Renal cortex interstitium (tissue), 15 donors: ENCODE measurements at places on chromosomes 4 and X. TPM values are rescaled to one million over a fixed set of nuclear protein-coding genes. Genes with fewer than 3 reads are reported as not detected.

SORBS2 gene
- 86.9 TPM for polyA plus RNA-seq

GLUD2 gene
- polyA plus RNA-seq = 5.5 TPM

- DNase-seq = peak; percentile 83
Measured at GRCh38 chr4:81405900-81406401, 65.8 kb downstream of the RASGEF1B start.

- peak; percentile 32 for DNase-seq
Measured at GRCh38 chr4:121070696-121071639, 1.4 kb downstream of the NDNF start.

- DNase-seq = no peak
Measured at GRCh38 chr4:144659447-144659846, 13.5 kb downstream of the HHIP start.

ZFP92 gene
- polyA plus RNA-seq = 1.5 TPM

GRCh38 chr4:158721680-158722079, 1.5 kb downstream of the PPID start:
- no peak for DNase-seq

MAGEA12 gene
- not detected for polyA plus RNA-seq

ARAP2 gene
- 8.4 TPM for polyA plus RNA-seq

GRCh38 chr4:84258905-84259830, 239.9 kb downstream of the NKX6-1 start:
- no peak for DNase-seq

GRCh38 chrX:86103061-86103460, 45.2 kb upstream of the DACH2 start:
- no peak for DNase-seq

DNA sequence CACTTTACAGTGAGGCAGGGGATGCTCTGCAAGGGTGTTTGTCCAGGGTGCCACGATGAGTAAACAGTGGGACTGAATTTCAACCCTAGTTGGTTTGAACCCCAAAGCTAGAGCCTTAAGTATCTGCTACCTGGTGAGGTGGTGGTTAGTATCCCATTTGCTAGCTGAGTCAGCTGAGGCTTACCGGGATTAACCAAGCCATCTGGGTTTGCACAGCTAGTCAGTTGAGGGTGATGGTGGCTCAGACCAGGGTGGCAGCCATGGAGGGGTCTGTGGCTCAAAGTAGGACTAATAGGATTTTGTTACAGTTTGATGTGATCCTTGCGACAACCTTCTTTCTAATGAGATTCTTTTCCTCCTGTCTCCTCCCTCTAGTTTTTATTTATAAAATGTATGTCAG, 1.9 kb downstream of the EVC start:
- DNase-seq = no peak

GRCh38 chr4:150079081-150079581, 886 bp downstream of the DCLK2 start:
- peak; percentile 41 for DNase-seq

SMIM43 gene
- polyA plus RNA-seq = 0.62 TPM

- DNase-seq = peak; percentile 12
Measured at GRCh38 chr4:23734000-23734399, 155.8 kb downstream of the PPARGC1A start.

DNA sequence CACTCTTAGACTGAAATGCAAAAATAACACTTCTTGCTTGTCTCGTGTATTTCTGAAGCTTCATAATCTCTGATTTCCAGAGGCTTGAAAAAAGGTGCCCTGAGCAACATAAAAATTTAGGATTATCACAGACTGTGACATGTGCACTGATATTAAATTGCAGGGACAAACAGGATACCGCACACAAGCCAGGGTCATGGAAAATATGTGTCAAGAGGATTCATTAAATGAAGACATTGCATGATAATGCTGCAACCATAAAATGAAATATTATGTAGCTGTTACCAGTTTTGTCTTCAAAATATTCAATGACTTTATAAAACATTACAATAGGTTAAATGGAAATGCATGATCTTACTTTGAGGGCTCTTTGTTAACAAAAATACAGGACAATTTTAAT, 328.0 kb downstream of the KCTD8 start:
- DNase-seq = no peak

GRCh38 chr4:1506956-1507721, 100.9 kb upstream of the NKX1-1 start:
- no peak for DNase-seq

DNA sequence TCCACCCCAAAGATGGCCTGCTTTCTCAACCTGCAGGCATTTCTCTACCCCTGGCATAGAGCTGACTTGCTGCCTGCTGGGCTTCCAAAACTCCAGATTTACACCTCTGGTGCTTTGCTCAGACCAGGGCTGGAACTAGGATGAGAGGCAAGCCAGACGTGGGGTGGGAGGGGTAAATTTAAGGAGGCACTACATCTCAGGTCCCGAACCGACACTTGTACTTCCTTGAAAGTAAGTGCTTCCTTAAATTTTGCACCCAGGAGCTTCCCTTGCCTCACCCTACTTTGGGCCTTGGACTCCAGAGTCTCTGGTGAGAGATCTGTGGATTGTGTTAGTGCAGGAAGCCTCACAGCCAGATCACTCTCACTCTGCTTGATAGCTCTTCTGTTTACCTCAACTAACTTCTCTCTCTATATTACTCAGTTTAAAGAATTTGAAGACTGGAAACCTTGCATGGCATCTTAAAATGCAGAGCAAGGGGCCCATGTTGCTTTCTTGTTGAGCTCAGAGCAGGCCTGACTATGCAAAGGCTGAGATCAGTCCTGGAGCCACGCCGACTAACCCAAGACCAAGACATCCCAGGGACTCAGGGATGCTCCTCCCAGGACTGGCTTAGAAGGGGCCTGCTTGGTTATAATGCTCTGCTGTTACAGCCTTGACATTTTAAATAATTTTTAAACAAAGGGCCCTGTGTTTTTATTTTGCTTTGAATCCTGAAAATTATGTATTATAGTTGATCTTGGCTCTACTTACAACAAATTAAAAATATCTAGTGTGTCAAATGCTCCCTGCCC, 145.0 kb upstream of the LEF1 start:
- DNase-seq = no peak

DNA sequence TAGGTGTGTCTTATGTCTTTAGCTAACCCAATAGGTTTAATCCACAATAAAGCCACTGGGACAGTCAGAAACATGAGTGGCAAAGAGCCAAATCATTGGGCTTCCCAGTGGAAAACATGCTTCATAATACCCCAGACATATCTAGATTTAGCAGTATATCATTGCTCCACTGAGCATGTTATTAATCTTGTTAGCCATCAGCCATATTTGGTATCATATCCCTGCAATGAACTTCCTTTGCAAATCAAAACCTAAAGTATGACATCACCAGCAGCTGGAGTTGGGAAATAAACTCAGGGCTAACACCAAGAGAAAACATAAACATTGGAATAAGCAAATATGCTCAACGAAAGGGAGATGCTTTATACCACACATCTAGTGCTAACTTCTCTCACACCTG, 280.8 kb upstream of the NOCT start:
- DNase-seq = no peak

DNA sequence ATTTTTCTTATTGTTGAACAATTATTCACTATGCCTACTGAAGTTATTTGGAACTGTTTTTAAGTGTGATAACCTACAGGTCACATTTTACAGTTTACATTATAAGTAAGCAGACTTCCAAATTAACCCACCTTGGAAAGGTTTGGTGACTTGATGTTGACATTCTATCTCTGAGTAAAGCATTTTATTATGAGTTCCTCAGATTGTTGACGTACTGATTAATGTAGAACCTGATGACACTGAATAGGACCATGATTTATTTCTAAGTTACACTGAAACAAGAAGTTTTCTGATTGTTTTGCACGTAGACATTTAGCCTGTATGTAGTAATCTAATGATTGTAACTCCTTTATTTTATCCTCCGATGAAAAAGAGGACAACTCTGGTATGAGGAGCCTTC, 17.0 kb upstream of the CXCL3 start:
- no peak for DNase-seq

CFAP47 gene
- 0.76 TPM for polyA plus RNA-seq

GRCh38 chr4:22462688-22463087, 53.2 kb downstream of the ADGRA3 start:
- DNase-seq = no peak

DNA sequence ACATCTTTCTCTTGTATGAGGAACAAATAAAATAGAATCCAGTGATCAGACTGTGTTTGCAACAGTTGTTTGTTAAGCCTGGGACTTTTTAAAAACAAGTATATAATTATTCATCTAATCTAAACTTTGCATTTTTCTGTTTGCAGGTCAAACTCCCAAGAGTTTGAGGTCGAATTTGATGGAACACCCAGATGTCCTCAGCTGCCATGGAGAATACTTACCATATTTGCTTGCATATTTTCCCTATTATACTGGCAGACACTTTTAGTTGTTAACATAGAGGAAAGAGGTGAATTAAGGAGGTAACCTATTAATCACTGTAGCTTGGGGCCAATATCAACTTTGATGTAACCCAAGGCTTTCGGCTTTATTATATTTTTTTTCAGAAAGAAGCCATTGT, 401.5 kb upstream of the DIPK2B start:
- no peak for DNase-seq

- DNase-seq = no peak
Measured at GRCh38 chr4:142719854-142720541, 126.1 kb downstream of the INPP4B start.

DNA sequence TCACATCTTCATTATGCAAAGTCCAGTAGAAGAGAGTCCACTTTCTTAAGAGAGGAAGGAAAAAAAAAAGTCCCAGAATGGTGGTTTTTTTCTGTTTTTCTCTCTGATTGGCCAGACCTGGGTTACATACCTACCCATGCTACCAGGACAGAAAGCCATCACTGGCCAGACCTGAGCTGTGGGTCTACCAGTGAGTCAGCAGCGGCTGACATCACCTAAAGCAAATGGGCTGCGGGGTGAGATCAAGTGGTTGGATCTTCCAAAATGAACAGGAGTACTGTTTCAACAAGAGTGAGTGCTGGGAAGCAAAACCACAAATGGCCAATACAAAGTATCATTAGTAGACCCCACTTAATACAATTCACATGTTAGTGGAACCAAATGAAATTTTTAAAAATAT, 1.6 kb upstream of the NDST3 start:
- DNase-seq = no peak

- no peak for DNase-seq
Measured at GRCh38 chrX:38654302-38654701, 93.0 kb downstream of the TSPAN7 start.

DNA sequence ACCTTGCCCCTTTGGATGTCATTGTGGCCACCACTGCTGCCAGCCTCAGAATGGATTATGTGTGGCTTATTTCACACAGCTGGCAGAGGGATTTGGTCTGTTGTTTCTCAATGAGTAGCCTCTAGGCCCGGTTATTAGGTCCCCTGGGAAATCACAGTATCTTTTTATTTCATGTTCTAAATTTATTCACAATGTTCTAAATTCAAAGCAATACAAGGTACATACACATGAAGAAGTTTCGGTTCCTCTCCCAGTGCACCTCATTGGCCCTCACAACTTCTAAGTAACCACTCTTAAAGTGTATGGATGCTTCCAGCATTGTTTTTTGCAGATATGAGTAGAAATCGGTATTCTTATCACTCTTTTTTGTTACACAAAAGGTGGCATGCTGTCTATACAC, 262.7 kb downstream of the RCHY1 start:
- no peak for DNase-seq

GRCh38 chr4:151676301-151676700, 84.5 kb downstream of the GATB start:
- no peak for DNase-seq

DCAF12L1 gene
- 7.2 TPM for polyA plus RNA-seq

CPLX1 gene
- 3.2 TPM for polyA plus RNA-seq

- DNase-seq = peak; percentile 73
Measured at GRCh38 chr4:168631241-168632162, 134.7 kb downstream of the PALLD start.
